NCI-H1092 (cell line): ENCODE measurements at places on chromosomes 3 and 15.

DNA sequence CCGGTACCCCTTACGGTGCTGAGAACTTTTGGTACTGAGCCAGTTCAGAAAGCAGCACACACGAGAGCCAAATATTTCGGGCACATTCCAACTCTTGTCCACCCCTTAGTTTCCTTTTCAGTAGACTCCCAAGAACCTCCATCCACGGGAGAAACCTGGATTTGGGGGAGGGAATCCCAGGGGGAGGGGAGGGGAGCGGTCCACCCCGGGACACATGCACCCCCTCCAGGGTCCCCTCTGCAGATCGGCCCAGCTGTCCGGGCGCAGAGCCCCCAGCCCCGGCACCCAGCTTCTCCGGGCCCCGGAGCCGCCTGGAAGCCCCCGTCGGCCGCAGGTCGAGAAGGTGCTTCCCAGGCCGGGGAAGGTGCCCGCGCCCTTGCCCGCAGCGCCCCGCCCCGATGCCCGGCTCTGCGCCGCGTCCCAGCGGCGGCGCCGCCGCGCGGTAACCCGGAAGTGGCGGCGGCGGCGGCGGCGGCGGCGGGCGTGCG is 455 bp upstream of the ABHD17C start:
- DNase-seq, result no peak

- no peak for DNase-seq
These were observed 6.8 kb downstream of the MFSD1 start for GRCh38 chr3:158808697-158809096.

DNA sequence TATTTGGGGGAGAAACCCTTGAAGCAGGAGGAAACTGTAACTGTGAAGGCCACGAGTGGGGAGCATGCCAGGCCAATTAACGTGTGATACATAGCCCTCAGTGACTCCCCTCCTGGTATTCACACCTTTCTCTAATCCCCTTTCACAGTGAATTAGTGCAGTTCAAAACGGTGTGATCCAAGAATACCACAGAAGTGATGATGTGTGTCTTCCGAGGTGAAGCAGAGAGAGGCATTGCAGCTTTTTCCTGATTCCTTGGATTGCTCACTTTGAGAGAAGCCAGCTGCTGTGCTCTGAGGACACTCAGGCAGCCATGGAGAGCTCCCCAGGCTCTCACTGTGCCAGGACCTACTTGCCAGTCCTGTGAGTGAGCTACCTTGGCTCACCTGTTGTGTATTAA is 17.3 kb downstream of the NIPA2 start:
- DNase-seq, result no peak

DNA sequence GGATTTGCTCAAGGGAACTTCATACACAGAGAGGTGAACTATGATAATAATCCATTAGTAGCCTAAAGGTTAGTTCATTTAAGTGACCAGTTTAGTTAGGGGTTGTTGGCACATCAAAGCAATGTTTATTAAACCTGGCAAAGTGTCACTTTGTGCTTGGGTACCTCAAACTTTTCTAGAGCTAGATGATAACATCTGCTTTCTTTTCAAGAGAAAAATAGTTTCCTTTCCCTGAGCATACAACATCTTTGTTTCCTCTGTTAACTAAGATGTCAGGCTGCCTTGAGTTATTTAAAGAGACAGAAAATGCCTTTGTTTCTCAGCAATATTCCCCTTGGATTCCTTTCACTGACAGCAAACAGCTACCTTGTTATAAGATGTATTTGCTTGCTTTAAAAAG is 26.7 kb upstream of the SMAD3 start:
- no peak for DNase-seq

GRCh38 chr3:37897763-37898162 is 36.1 kb downstream of the CTDSPL start:
- no peak for DNase-seq
